ENCODE measurements at places on chromosomes 6 and 20. TPM values are rescaled to one million over a fixed set of nuclear protein-coding genes. Genes with fewer than 3 reads are reported as not detected.

DNA sequence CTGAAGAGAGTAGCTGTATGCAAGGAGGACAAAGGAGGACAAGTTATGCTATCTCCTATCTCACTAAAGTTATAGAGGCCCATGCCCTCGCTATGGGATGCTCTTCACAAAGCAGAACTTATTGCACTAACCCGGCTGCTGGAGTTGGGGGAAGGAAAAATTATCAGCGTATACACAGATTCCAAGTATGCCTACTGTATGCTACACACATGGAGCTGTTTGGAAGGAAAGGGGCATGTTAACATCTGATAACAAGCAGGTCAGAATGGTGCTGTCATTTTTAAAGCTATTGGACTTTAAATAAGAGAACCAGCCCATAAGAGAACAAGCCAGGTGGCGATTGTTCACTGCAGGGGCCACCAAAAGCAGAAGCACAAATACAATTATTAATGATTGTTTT lies 20.3 kb upstream of the BTN3A2 start:
- no peak for DNase-seq

GRCh38 chr6:73503027-73503772 lies 17.6 kb downstream of the EEF1A1 start:
- no peak for DNase-seq

DNA sequence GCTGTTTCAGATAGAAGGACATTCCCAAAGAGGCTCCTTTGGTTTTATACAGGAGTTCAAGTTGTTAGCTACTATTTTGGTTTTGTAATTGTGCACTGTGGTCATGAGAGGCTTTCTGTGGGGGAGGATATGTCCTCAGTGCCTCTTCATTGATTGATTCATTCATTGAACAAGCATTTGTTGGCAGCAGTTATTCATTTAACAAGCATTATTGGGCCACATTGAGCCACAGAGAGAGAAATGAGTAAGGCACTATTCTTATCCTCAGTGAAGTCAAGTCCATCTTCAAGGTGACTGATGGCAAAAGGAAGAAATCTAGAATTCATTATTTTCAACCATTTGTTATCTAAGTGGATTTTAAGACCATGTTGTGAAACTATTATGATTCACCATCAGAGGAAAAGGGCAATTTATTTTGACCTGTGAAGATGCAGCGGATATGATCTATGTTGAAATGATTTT lies 697.2 kb upstream of the CITED2 start:
- no peak for DNase-seq

GRCh38 chr6:122726649-122727048 lies 52.9 kb upstream of the FABP7 start:
- no peak for DNase-seq

DNA sequence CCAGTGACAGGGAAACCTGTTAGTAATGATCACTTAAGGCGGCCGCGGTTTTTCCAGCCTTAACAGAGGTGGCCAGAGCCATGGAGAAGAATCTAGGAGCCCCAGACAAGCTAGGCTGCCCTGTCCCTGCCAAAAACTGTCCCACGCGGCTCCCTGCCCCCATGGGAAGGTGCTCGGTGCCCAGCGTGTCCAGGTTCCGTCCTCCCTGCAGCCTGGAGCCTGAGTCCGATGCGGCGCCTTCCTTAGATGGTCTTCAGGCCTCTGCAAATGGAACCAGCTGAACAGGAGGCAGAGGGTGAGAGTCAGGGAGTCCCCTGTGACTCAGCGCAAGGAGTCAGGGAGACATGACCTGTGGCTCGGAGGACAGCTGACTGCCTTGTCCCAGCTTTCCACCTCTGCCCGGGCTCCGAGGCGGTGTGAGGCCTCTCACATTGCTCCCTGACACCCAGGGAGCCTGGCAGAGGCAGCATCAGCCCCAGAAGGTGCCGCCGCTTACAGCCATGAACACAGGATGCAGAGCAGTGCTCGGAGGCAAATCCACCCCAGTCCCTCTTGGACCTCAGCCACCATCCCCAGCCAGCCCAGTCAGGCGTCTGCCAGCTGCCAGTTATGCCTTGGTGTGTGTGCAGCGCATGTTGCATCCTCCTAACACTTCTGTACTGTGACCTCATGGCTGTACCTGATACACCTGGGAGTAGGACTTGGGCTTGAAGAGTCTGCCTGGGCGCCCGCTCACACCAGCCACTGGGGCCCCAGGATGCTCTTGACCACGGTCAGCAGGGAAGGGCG lies 377.7 kb downstream of the CDH4 start:
- no peak for DNase-seq

DNA sequence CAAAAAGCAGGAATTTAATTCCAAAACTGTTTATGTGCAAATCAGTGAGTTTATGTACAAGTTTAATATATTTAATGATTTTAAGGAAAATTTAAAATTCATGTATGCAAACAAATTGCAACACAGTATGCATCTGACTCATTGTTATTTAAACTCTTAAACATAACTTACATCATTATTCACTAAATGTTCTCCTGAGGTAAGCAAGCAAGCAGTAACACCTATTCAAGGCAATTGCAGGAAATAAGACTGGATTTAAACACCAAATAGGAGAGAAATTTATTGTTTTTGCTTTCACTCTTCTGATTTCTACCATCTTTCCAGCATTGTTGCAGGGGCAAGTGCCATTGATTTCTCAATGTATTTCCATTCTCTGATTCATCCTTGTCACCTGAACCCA lies 239.5 kb downstream of the TFAP2A start:
- DNase-seq, result no peak

- no peak for DNase-seq
Observed at GRCh38 chr6:1670711-1671462, 61.2 kb downstream of the FOXC1 start.

GRCh38 chr6:80789912-80790570 lies 683.6 kb downstream of the BCKDHB start:
- no peak for DNase-seq

DNA sequence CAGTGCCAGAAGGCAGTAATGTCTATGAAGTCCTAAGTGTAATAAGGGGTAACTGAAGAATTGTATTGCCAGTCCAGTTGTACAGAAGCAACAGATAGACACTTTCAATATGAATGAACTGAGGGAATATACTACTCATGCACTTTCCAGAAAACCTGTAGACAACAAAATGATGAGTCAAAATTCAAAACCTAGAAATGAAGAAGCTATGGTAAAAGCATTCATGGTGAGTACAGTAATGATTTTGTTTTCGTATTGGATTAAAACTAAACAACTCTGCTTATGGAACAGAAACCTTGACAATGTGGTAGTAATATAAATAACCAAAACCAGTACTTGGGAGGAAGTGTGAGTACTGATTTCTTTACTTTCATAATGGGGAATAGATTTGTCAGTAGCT lies 35.0 kb downstream of the ARMC2 start:
- DNase-seq, result no peak

DNA sequence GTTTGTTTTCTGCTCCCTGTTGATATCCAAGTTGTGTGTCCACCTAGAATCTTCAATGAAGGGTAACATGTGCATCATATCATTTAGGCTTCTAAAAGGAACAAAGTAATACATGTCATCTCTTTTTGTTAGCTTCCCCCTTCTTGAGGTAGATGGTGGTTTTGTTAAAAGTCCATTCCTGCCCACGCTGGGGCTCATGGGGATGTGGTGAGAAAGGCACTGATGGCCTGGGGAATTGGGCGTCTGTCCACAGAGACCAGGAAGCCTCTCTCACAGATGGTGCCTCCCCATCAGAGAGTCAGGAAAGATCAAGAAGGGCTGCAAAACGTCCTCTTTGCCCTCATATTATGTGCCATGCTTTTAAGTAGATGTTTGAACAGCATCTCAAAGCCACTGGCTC lies 32.5 kb downstream of the GNAS start:
- DNase-seq, result no peak

GRCh38 chr6:22709803-22710202 lies 140.4 kb downstream of the HDGFL1 start:
- no peak for DNase-seq

DNA sequence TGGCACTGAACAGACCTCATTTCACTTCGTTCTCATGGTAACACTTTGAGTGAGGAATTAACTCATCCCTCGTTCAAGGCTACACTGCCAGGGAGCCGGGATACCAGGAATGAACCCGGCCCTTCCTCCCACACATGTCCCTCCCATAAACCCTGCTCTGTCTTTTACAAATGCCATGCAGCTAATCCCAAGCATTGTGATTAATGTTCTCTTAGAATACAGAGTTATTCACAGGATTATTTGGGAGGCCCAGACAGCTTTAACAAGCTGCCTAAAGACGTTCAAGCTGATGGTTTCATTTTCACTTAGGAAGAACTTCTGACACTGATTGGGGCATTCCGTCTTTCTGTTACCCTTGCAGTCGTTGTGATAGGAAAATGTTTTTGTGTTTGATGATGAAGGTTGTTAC lies 42.5 kb upstream of the CD83 start:
- no peak for DNase-seq

- DNase-seq, result no peak
Observed at GRCh38 chr6:11500008-11500407, 37.5 kb upstream of the TMEM170B start.

- no peak for DNase-seq
Observed at GRCh38 chr6:161104966-161105365, 113.4 kb downstream of the MAP3K4 start.

DNA sequence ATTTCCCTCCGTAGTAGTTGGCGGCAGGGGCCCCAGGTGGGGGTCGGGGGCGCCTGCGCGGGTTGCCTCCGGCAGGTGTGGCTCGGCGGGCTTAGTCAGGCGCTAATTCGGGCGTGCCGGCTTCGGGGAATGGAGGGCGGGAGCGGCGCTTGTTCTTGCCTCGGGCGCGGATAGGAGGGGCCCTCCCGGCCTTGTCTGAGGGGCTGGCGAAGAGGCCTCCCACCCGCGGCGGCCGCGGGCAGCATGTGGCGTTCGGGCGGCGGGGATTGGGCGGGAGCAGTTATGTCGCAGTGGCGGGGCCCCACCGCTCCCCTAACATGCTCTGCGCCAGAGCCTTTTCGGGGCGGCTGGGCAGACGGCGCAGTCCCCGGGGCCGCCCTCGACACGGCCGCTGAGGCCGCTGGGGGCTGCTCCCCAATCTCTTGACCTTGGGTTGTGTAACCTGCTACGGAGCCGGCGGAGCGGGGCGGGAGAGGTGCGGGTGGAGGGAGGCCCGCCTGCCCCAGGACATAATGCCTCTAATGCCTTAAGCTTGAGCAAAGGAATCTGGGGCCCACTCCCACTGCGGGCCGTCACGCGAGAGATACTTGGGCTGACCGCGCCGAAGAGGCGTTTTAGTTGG lies 1.1 kb downstream of the AMD1 start:
- no peak for DNase-seq

DNA sequence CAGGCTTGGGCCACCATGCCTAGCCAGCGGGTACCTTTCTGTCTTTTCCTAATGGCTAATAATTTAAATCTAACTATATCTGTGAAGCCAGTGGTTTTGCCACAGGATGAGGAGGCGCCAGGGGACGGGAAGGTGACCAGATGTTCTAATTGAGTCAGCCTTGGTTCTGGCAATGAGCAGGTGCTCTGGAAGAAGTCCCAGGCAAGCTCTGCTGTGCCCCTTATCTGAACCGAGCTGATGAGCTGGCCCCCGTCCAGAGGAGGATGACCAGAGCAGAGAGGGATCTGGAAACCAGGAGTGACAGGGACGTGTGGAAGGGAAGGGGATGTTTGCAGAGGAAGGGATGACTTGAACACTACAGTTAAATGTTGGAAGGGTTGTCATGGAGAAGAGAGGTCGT lies 46.7 kb downstream of the SLC35D3 start:
- no peak for DNase-seq

- DNase-seq, result no peak
Observed at GRCh38 chr20:15220009-15220656, 882.7 kb upstream of the FLRT3 start.

GRCh38 chr6:124694139-124694705 lies 268.0 kb upstream of the RNF217 start:
- DNase-seq, result no peak

GRCh38 chr20:10089871-10090587 lies 55.2 kb downstream of the ANKEF1 start:
- DNase-seq, result no peak

DNA sequence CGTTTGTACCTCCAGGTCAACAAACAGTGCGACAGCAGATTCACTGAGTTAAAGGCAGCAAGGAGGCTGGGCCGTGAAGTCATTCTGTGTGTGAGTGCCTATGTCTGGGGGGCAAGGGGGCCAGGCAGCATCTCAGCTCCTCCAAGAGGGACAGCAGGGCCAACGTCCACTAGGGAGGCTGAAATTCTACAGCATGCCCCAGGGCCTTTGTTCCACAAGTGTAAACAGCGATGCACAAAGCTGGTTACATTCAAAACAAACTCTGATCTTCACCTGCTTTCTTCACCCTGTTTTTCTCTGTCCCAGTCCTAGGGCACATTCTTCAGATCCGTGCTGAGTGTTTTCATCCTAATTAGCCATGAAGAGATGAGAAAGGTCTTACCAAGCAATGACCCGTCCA lies 41.1 kb downstream of the PXDC1 start:
- no peak for DNase-seq

- DNase-seq, result no peak
Observed at GRCh38 chr20:37053230-37053950, 42.4 kb downstream of the RBL1 start.

DNA sequence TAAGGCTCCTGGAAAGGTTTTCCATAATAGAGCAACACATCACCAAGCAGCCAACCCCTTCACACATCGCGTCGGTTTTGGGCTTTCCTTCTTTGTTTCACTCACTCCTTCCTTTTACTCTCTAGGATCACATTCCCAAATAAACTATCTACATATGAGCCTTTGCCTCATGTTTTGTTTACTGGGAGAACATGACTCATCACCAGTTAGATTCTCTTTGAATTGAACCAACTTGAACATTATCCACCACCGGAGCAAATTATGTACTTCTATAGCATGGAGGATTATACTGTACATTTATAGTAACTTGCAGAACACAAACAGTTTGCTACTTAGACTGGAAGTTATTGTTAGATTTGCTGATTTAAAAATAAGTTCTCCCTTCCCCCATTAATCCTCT lies 41.0 kb downstream of the SAMD5 start:
- no peak for DNase-seq

GRCh38 chr6:45812922-45813321 lies 202.7 kb downstream of the CLIC5 start:
- DNase-seq, result no peak

- DNase-seq, result no peak
Observed at GRCh38 chr6:98670045-98670746, 164.2 kb upstream of the POU3F2 start.

The LGSN gene
- 0.92 TPM for polyA plus RNA-seq

The HLA-G gene
- polyA plus RNA-seq, result 0.57 TPM

The C4B gene
- polyA plus RNA-seq, result 13.6 TPM

The LY6G5C gene
- polyA plus RNA-seq, result 2.8 TPM

The HDGFL1 gene
- polyA plus RNA-seq, result not detected

The B3GALT4 gene
- polyA plus RNA-seq, result 2.5 TPM

The EPB41L2 gene
- 448 TPM for polyA plus RNA-seq

The FOXC1 gene
- polyA plus RNA-seq, result 83.8 TPM

The CCN6 gene
- polyA plus RNA-seq, result 2.7 TPM

The TMEM217 gene
- polyA plus RNA-seq, result 1.6 TPM

The RAE1 gene
- 58.8 TPM for polyA plus RNA-seq
